ENCODE measurements at places on chromosomes 16 and 17.

GRCh38 chr16:69243479-69243878 lies 56.5 kb downstream of the SNTB2 start:
- no peak for DNase-seq

DNA sequence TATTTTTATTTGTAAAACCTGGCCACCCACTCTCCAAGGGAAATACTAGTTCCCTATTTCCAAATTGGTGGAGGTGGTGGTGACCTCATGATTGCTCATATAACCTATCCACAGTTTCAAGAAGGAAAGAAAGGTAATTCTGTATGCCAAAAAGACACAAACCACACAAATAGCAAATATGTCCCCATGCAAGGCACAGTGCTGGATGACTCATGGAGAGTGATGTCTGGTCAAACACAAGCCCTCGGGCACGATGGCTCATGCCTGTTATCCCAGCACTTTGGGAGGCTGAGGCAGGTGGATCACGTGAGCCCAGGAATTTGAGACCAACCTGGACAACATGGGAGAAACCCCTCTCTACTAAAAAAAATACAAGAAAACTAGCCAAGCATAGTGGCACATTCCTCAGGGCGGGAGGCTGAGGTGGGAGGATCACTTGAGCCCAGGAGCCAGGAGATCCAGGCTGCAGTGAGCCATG lies 64.2 kb downstream of the GNA13 start:
- no peak for DNase-seq

DNA sequence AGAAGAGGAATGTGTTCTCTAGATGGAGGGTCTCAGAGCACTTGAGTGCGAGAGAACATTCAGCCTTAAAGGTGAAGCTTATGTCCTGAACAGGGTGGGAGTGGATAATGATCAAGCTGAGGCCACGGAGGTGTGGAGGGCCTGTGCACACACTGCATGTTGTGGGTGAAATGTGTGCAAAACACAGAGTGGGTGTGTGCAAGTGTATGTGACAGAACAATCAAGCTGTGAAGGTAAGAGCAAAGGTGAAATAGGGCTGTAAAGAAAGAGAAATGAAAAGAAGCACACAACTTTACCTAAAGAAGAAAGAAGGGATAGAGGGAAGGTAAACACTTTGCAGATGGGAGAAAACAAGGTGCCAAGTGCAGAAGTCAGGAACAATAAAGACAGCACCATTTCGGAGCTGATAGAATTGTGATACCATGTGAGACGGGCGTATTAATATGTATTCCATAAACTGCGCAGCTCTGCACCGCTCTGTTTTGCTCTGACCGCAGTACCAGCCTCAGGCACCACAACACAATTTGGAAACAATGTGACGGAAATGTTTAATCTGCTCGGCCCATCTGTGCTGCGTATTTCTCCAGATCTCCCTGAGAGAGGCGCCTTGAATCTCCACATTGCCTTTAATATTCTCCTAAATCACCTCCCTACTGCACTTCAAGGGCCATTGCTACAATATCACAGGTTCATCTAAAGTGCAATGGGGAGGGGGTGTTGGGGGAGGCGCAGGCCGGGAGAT lies 40.6 kb downstream of the SNX11 start:
- no peak for DNase-seq

DNA sequence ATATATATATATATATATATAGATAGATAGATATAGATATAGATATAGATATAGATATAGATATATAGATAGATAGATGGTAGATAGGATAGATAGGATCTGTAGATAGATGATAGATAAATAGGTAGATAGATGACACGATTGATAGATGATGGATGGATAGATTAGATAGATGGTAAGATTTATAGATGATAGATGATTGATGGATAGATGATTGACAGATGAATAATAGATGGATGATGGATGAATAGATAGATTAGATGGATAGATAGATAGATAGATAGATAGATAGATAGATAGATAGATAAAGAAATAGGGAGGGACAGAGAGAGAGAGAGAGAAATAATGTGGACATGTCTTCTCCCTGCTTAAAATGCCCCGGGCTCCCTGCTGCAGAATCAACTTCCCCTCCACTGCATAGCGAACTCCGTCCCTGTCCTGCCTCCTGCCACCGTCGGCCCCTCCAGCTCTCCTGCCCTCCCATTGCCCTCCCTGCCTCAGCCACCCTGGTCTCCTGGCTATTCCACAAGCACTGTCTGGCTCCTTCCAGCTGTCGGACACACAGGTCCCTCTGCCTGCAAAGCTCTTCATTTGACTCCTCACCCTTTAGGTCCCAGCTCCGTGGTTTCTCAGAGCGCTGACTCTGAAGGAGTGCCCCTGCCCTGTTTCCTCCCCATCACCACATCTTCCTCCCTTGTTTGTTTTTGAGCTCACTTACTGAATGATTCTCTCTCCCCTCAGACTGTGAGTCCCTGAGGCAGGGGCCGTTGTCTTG lies 254.0 kb downstream of the KATNIP start:
- DNase-seq, result no peak

GRCh38 chr17:8209907-8210760 lies at the start of gene AURKB:
Gene AURKB (minus strand): TSS chr17:8210575. CDS start chr17:8210224, 351 bp downstream.
- peak; percentile 95 for DNase-seq

- no peak for DNase-seq
These were observed 84.6 kb downstream of the C16orf78 start for GRCh38 chr16:49458243-49458642.
